ENCODE measurements at places on chromosomes 6 and 20.
A peak's percentile ranks its signal among the peaks of the same experiment; 100 is the strongest.

DNA sequence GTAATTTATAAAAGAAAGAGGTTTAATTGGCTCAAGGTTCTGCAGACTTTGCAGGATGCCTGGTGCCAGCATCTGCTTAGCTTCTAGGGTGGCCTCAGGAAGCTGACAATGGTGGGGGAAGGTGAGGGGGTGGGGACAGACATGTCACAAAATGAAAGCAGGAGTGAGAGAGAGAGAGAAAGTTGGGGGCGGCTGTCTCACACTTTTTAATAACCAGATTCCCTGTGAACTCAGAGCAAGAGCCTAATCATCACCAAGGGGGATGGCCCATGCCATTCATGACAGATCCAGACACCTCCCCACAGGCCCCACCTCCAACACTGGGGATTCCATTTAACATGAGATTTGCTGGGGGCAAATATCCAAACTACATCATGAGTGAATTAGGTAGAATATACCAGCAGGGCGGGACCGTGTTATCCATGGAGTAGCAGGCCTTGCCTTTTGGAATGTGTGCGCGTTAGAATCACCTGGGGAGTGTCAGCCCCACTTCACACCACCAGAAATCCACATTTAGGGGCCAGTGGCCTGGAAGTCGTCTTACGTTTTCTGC lies 258.8 kb downstream of the CDH4 start:
- no peak for DNase-seq

GRCh38 chr6:142387997-142388815 lies 86.4 kb downstream of the ADGRG6 start:
- DNase-seq: no peak

GRCh38 chr6:139409026-139409425 lies 34.6 kb upstream of the CITED2 start:
- DNase-seq: no peak

- DNase-seq: no peak
Measured at GRCh38 chr6:7878401-7878964, 32.1 kb downstream of the TXNDC5 start.

- peak; percentile 73 for DNase-seq
Measured at GRCh38 chr20:51306521-51307358, 235.8 kb downstream of the NFATC2 start.

DNA sequence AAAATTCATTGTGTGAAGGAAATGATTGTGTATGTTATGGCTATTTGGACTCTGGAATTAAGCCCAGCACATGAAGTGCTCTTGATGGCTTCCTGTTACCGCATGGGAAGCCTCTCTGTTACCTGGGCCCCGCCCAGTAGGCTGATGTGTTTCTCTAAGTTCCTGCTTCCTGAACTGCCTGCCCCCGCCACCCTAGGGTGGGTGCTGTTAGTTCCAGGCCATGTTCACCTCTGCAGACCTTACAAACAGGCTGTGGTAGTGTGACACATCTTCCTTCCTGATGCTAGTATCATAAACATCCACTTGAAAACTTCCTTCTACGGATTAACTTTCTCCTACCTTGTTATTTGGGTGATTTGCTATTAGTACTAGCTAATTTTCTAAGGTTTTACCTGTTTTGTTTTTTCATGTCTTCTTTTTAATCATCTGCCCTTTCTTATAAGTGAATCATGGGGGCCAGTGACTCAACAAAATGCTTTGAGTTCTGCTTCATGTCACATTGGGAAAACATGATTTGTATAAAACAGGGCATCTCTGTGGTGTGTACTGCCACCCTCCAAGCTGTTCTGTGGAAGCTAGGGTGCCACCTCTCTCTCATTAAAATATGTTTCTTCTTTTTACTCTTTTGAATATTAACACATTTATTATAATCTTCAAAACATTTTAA lies 40.6 kb downstream of the SH3BGRL2 start:
- DNase-seq: no peak

- DNase-seq: peak; percentile 51
Measured at GRCh38 chr6:121848523-121849255, 413.2 kb downstream of the GJA1 start.

- no peak for DNase-seq
Measured at GRCh38 chr20:62129731-62130531, 7.7 kb downstream of the LSM14B start.

DNA sequence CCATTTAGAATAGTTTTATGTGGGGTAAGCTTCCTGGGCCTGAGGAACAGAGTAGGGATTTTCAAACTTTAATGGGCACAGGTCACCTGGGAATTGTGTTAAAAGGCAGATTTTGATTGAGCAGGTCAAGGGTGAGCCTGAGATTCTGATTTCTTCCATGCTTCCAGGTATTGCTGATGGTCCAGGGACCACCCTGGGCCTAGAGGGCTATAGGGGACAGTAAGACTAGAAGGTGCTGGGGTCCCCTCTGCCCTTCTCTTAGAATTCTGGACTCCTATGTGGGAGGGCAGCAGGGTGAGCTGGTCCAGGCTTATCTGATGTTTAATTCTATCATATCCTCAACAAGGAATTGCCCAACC lies 2.6 kb downstream of the DDR1 start:
- no peak for DNase-seq

GRCh38 chr20:61879303-61879620 lies 186.4 kb downstream of the TAF4 start:
- DNase-seq: no peak

DNA sequence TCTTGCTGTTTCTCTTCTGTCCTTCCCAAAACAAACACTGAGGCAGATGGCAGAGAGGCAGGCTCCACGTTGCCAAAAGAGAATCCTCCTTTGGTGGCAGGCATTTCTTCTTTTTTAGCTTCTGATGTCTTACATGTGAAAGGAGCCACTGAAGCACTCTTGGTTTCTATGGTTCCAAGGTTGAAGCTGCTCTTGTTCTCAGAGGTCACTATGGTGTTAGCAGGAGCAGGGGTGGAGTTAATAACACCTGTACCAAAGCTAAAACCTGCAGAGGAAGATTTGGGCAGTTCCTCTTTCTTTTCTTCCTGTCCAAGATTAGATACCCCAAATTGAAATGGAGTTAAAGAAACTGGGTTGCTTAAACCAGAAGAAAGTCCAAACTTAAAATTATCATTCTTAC lies 28.8 kb downstream of the FAM8A1 start:
- DNase-seq: no peak

GRCh38 chr6:166942393-166943168 lies 13.8 kb downstream of the RNASET2 start:
- DNase-seq: no peak

- no peak for DNase-seq
Measured at GRCh38 chr6:158323561-158323958, 11.3 kb downstream of the TULP4 start.

DNA sequence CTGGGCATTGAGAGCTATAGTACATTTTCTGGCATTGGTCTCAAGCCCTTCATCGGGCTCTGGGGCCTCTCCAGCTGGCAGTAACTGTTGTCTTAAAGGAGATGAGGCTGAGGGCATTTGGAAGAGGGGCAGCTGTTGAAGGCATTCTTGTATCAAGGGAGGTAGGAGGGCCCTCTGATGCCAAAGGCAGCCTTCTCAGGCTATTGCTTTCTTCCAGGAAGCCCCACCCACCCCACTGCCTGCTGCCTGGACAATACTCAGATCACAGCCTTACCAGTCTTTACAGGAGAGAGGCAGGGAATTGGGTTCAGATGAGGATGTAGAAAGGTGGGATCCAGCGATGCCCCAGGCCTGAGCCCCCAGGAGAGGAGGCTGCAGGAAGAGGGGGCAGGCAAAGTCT lies 46.0 kb downstream of the CPXM1 start:
- DNase-seq: no peak

GRCh38 chr20:2653556-2654383 lies 1.3 kb downstream of the NOP56 start:
- no peak for DNase-seq

GRCh38 chr6:1726341-1726768 lies 116.6 kb downstream of the FOXC1 start:
- no peak for DNase-seq

DNA sequence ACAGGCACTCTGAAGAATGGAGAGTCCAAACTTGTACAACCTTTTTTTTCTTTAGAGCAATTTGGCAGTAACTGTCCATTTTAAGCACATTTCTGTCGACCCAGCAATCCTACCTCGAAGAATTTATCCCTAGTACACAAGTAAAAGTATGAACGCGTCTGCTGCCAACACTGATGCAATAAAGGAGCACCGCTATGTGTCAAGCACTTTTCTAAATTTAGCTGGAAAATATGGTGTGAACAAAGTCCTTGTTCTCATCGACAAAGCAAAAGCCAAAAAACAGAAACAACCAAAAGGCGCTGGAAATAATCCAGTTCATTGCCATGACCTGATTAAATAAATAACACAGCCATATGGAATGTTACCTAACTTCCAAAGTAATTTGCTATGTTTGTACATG lies 1.1 kb downstream of the DPM1 start:
- no peak for DNase-seq

DNA sequence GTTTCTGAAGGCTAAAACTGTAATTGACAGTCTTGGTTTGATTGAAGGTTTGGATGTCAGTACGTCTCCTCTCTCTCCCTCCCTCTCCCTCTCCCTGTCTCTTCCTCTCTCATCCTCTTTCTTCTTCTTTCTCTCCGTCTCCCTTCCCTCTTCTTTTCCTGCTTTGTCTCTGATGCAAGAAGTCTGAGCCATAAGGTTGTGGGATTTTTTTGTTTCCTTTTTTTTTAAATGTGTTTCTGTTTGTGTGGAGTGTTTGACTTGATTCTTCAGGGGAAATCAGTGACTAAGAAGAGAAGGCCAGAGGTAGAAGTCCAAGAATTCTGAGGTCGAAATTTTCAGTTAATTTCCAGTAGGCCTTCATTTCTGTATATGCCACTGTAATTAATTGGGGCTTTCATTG lies 111.9 kb downstream of the FOXO3 start:
- no peak for DNase-seq

DNA sequence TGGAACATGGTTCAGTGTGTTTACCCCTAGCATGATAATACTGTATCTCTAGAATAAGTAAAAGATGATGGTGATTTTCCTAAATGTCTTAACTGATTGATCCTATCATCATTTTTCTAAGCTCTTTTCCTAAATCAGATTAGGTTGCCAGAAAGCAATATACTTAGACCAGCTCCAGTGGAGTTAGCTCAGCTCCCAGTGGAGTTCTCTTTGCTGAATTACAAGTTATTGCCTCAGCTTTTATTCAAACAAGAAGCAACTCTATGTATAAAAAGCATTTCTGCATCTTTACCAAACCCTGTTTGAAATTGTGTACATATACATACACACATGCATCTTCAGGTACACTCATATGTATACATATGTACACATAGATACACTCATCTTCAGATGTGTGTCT lies 44.9 kb downstream of the SNX9 start:
- DNase-seq: no peak

DNA sequence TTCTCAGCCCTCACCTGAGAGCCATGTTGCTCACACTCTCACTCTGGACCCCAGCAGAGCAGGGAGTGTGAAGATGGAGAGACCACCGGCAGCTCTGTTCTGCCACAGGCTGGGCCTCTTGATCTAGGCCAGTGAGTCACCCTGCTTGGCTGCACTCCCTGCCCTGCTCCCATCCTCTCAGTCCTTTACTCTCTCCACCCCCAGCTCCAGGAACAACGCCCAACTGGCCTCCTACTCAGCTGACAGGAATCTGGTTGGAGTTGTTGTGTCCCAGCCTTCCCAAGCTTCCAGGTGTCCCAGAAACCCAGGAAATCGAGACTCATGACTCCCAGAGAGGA lies at the start of gene PSORS1C1:
Gene PSORS1C1 (plus strand): TSS at position 260 of the 338 bp plus-strand sequence. CDS start 14,833 bp downstream, outside the sequence.
- DNase-seq: no peak

DNA sequence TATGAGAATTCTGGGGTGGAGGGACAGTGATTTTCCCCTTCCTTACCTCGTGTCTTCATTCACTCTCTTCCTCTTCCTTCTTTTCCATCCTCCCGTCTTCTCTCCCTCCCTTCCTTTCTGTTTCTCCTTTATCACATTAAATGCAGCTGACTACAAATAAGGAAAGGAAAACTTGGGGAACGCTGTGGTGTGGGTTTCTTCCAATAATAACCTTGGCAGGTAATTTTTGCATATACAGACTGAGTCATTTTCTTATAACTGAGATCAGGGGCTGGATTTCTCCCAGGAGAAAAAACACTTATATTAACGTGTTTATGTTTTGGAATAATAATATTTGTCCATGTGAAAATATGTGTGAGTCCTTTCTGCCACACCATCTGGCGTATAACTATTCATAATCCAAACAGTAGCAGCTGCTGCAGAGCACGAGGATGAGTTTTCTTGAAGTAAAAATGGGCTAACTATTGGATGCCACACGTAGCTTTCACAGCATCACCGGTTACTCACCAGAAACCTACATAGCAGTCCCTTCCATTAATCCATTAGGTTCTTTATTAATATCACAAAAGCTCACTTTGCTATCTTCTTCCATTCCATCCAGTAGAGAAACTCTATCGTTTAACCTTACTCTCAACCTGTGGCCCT lies 139.2 kb upstream of the SASH1 start:
- DNase-seq: no peak

DNA sequence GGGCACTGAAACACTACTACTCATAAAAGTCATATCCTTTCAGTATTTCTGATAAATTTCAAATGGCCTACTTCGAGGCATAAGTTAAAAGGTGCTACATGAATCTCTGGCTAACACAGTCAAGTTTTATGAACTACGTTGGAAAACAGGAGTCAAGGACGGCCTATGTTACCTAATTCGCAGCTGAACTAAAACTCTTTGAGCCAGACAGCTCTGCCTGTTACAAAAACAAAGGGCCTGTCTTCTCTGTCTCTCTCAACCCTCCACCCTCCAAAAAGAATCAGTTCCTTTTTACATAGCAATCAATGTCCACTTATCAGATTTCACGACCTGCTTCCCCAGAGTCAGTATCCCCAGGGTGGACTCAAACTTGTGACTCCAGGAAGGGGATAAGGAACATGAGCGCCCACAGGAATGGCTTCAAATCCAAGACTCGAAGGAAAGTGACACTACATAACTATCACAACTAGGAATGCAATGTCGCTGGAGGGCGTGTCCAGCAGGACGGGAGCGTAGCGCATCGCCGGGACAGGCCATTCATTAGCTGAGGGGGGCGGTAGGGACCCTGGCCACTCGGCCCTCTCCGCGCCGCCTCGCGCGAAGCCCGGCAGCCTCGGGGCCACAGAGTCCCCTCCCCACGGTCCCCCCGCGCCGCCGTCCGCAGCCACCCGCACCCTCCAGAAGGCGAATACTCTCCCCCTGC lies 591 bp downstream of the IBTK start:
- peak; percentile 66 for DNase-seq

Measured in anterior cingulate cortex (tissue), 58 donors.